ENCODE measurements at places on chromosomes 2 and 18.
A peak's percentile ranks its signal among the peaks of the same experiment; 100 is the strongest.

- no peak for DNase-seq
Measured at GRCh38 chr2:10009811-10010781, 33.3 kb upstream of the KLF11 start.

DNA sequence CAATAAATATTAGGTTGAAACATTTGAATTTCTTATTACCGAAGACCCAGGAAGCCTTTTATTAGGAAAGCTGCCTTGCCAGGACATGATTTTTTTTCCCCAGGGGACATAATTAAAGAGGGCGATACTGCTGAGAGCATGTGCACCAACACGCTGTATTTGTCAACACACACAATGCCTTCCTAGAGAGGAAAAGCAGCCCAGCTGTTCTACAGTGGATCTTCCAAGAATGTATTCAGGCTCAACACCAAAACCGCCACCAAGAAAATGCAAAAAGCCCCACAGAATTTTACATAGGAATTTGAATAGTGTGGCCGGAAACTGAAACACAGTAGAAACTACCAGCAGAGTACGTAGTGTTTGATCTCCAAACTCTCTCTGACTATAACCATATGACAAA lies 320.4 kb downstream of the DLGAP1 start:
- no peak for DNase-seq

GRCh38 chr2:25041307-25041927 lies 459 bp upstream of the EFR3B start:
- peak; percentile 73 for DNase-seq

GRCh38 chr2:61702088-61702467 lies 151.8 kb downstream of the FAM161A start:
- no peak for DNase-seq
